ENCODE measurements at places on chromosomes 13 and 19. TPM values are rescaled to one million over a fixed set of nuclear protein-coding genes. Genes with fewer than 3 reads are reported as not detected.
A peak's percentile ranks its signal among the peaks of the same experiment; 100 is the strongest.

LMTK3 gene
- total RNA-seq, result 0.92 TPM

MEF2B gene
- total RNA-seq, result not detected

CALR gene
- total RNA-seq, result 383 TPM

STAP2 gene
- total RNA-seq, result 14.7 TPM

CYP2A6 gene
- not detected for total RNA-seq

- DNase-seq, result peak; percentile 21
Observed at GRCh38 chr19:30712431-30713337, 340.5 kb downstream of the ZNF536 start.

- DNase-seq, result peak; percentile 28
Observed at GRCh38 chr13:66860878-66861417, 369.2 kb downstream of the PCDH9 start.

DNA sequence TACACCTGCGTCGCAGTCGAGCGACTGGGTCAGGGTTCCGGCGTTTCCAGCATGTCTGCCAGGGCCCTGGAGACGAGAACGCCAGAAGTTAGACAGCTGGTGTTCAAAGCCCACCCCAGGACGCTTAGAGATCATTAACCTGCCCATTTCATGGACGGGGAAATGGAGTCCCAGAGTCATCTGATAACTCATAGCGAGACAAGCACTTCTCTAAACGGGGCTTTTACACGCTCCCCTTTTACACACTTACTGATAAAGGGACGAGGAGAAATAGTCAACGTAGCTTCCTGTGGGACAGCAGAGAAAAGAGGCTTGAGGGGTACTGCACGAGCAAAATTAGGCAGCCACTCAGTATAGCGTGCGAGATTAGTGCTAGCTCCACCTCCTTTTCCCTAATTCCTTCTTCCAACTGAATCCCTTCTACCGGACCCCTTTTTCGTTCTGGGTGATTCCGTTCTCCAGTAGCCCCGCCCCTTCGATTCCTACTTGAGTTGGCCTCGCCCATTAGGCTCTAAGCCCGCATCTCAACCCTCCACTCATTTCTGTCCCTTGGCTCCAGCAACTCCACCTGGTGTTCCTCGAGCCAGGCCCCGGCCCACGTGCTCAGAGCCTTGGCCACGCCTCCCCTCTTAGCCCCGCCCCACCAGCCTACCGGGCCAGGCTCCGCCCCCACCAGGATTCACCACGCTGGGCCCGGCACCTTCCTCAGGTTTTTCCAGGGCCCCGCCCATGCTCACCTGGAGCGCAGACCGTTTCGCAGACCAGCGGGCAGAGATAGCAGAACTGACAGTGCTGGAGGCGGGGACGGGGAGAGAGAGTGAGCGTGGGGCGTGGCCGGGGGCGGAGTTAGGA is 3.7 kb downstream of the HRC start:
- DNase-seq, result peak; percentile 87

DNA sequence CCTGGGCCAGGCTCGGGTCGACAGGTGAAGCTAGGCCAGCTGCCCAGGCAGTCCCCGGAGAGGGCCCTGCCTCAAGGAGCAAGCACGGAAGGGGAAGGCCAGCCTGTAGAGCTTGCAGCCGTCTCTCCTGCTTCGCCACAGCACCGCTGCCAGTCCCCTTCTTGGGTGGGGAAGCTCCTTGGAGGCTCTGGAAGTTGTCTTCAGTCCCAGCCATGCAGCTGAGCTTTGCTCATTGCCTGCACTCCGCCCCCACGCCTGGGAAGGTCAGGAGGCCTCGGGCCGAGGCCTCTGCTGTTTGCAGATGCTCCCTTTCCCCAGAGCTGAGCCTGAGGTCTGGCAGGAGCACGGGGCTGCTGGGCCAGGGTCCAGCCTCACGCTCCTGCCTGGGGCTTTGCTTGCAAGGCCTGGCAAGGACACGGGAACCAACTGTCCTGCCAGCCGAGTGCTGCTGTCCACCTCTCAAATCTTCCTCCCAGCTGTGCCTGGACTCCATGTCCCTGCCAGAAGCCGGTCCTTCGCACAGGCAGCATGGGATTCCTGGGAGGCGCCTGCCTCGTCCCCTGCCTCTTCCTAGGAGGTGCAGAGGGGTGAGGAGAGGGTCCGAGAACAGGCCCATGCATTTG is 13.3 kb downstream of the PLEKHF1 start:
- peak; percentile 16 for DNase-seq

CLN5 gene
- 21.7 TPM for total RNA-seq

NCCRP1 gene
- total RNA-seq, result 4.5 TPM

DNA sequence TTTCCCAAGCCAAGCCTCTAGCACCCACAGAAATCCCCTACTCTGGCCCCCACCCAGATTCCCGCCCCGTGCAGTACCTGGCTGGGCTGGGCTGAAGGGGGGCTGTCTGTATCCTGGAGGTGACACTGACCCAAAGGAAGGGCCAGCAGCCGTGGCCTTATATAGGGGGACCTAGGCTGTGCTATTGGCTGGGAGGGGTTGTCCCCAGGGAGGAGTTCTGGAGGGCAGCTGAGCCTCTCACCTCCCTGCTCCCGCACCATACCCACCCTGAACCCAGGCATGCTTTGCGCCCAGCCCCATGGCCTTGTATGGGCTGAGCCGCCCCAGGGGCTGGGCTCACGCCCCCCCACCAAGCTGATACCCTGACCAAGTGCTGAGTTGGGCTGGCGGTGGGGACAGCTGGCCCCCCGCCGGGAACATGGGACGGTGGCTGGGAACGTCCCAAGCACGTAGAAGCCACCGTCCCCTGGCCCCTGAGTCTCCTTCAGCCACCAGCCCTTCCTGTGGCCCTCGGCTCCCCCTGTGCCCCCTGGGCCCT is at the start of gene CKM:
Gene CKM, minus strand, starts transcription at position 132 of the 538 bp plus-strand sequence. CDS start 3,162 bp downstream, outside the sequence.
- DNase-seq, result peak; percentile 85

GRCh38 chr19:2289714-2290435 is 7.9 kb upstream of the PEAK3 start:
- no peak for DNase-seq

FBXO17 gene
- total RNA-seq, result 35.2 TPM

- no peak for DNase-seq
Observed at GRCh38 chr13:109795011-109795410, 8.6 kb upstream of the IRS2 start.

DNA sequence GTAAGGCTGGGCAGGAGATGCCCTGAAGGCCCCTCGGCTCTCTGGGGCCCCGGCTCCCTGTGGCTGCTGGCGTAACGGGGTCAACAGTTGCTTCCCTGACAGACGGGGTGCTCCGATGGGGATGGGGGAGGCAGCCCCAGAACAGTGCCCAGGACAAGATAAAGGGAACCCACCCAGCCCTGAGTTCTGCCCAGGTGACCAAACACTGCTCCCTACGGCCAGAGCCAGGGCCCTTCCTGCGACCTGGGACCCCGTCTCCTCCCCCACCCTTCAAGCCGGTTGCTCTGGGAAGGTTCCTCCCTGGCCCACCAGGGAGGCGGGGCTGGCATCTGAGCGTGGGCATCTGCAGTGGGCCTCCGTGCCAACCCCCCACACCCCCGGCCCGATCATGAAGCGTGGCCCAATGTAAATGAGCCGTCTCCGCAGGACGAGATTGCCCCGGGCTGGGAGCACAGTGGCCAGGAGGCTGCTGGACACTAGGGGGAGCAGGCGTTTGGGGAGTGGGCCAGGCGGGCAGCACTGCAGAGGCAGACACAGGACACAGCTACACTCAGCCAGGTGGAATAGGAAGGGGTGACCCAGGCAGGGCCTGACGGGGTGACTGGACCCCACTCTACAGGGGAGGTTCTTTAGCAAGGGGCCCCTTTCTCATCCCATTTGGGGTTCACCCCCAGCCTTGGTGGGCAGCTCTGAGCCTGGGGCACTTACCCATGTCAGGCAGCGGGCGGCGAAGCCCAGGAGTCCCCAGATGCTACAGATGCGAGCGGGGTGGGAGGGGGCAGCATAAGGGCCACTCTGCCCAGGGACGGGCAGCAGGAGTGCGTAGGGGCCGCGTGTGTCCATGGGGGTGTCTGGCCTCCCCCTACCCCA is 1.2 kb upstream of the NKPD1 start:
- DNase-seq, result peak; percentile 52

DNA sequence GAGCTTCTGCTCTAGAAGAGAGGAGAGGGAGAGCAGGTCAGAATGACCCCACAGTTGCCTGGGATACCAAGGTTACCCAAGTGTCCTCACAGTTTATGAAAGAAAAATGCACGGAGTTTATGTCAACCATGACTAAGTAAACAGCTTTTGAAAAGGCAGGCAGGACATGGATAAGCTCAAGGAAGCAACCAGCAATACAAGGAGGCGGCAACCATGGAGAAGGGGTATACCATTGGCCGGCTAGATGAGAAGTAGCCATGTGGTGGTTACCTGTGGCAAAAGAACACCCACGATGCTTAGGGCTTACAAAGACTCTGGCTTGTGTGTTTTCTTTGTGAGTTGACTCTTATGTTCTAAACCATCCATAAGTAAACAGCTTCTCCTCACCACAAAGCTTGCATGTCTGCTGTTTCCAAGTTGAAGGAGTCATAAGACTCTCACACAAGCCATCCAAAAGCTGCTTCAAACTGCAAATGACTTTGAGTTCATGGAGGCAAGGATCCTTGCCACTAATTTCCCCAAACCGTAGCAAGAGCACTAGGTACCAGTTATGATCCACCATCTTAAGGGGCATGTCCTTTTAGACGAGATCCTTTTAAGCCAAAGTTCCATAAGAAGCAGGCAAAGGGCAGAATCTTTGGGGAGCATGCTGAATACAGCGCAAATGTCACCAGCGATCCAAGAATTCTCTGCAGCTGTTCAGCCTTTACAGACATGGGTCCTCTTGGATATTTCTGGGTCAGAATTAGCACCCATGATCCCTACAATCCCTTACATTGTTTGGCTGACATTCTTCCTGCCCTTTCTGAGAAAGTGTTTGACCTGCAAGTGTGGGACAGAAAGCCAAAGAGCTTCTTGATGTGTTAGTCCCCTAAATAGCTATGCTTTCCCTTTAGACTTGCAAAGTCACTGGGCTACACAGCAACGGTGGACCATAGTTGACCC is 74.8 kb upstream of the IPO5 start:
- DNase-seq, result peak; percentile 16

DNA sequence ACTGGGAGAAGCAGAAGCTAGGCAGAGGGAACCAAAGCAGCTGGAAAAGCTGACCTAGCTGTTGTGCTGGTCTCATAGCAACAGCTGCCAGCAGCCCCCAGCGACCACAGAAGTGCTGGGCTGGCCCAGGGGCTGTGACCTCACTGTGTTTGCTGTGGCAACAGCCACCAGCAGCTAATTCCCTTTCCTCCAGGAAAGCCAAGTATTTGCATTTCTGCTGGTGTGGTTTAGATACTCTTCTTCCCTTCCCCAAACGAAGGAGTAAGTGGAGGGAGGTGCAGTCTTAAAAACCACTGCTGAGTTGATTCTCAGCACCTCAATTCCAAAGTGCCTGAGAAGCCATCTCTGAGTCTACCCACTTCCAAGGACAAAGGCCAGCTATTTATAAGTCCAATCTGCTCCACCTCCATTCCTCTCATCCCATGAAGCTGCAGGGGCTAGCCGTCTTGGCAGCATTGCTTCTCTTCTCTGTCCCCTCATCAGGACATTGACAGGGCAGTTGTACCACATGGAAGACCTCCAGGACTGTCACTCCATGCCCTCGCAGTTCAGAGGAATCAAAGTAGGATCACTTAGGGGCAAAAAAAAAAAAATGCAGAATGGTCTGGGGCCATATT is 11.5 kb upstream of the CCDC97 start:
- DNase-seq, result peak; percentile 95

DNA sequence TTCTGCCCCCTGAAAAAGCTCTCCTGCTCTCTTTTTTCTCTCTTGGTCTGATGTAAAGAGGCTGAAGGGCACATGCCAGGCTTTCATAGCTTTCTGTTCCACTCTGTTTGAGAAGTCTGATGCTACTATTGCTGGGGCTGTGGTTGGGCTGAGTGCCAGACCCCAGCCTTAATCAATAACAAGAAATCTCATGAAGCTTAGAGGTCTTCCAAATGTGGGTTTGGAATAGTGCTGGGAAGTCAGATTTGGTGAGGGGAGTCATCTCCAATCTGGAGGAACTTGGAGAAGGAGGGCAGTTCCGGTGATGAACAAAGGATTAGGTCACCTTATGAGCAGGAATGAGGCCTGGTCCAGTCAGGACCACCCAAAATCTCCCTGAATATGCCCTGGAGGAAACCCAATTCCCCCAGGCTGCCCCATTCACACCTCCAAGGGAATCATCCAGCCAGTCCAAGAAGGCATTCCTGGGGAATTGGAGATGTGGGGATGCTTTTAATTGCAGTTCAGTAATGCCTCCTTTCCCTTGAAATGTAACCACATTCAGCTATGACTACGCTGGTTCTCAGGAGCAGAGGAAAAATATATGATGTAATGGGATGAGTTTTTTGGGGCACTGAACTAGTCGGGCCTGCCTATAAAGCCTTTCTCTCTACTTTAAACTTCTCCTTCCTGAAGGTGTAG is 102.0 kb downstream of the STARD13 start:
- no peak for DNase-seq
